Mesenteric fat pad (tissue), 1 donor: ENCODE measurements at places on chromosomes 11 and 22. TPM values are rescaled to one million over a fixed set of nuclear protein-coding genes. Genes with fewer than 3 reads are reported as not detected.

The MYOD1 gene
- not detected for total RNA-seq

The SLC35E4 gene
- total RNA-seq: 3.7 TPM

The MAJIN gene
- total RNA-seq: not detected

The FOSL1 gene
- total RNA-seq: 58.3 TPM

The PNPLA3 gene
- total RNA-seq: 0.93 TPM

The SNRPD3 gene
- total RNA-seq: 51.5 TPM
